ENCODE measurements at places on chromosomes 3 and 15.

DNA sequence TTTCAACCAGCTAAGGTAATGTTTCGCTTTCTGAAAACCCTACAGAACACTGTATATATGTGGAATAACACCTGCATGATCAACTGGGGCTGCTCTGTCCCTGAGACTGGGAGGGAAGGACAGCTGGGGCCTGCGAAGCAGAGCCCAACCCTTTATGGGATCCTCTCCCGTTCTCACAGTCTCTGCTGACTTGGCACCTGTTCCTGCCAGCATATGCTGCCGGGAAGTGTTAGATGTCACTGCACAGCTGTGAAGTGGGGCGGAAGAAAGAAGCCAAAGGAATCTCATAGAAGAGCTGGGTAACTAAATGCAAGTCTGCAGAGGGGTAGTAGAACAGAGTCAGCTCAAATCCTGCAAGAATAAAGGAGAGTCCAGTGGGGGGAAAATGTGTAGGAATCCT is 29.6 kb downstream of the LRRC3B start:
- H3K4me1 ChIP-seq, result peaks cover 37% of the 10 kb centered on the region
- H3K27ac ChIP-seq, result no peak overlapping the region
- ATAC-seq, result peak; percentile 70
- no peaks in the 10 kb centered on the region for H3K36me3 ChIP-seq
- H3K27me3 ChIP-seq, result no peaks in the 10 kb centered on the region

- no peak overlapping the region for H3K27ac ChIP-seq
- H3K4me1 ChIP-seq, result no peaks in the 10 kb centered on the region
- no peaks in the 10 kb centered on the region for H3K36me3 ChIP-seq
- ATAC-seq, result no peak
These were observed 102.7 kb downstream of the CDIN1 start for GRCh38 chr15:36682101-36682500.

- H3K27ac ChIP-seq, result no peak overlapping the region
- H3K27me3 ChIP-seq, result no peaks in the 10 kb centered on the region
- H3K4me3 ChIP-seq, result no peak overlapping the region
- H3K36me3 ChIP-seq, result peaks cover 80% of the 10 kb centered on the region
These were observed 10.4 kb downstream of the WDR82 start for GRCh38 chr3:52268036-52268435.

GRCh38 chr3:61323094-61323493 is 71.8 kb upstream of the FHIT start:
- H3K4me1 ChIP-seq, result no peaks in the 10 kb centered on the region
- no peak overlapping the region for H3K4me3 ChIP-seq
- H3K27me3 ChIP-seq, result no peaks in the 10 kb centered on the region
- no peaks in the 10 kb centered on the region for H3K36me3 ChIP-seq

GRCh38 chr15:64560998-64561397 is 100.6 kb downstream of the ZNF609 start:
- H3K27ac ChIP-seq, result no peak overlapping the region
- no peak overlapping the region for H3K4me3 ChIP-seq
- no peaks in the 10 kb centered on the region for H3K36me3 ChIP-seq

GRCh38 chr15:73564255-73564654 is 68.9 kb downstream of the NPTN start:
- H3K27me3 ChIP-seq, result no peaks in the 10 kb centered on the region
- H3K36me3 ChIP-seq, result peaks cover 5% of the 10 kb centered on the region

- no peaks in the 10 kb centered on the region for H3K27me3 ChIP-seq
- H3K27ac ChIP-seq, result no peak overlapping the region
- H3K4me1 ChIP-seq, result peaks cover 14% of the 10 kb centered on the region
- ATAC-seq, result no peak
These were observed 202.3 kb upstream of the LPP start for GRCh38 chr3:187951452-187952190.

GRCh38 chr15:26620528-26621458 is 152.1 kb downstream of the GABRB3 start:
- no peak overlapping the region for H3K4me3 ChIP-seq
- no peaks in the 10 kb centered on the region for H3K36me3 ChIP-seq
- no peaks in the 10 kb centered on the region for H3K27me3 ChIP-seq
- no peak for ATAC-seq
- H3K4me1 ChIP-seq, result no peaks in the 10 kb centered on the region
- H3K27ac ChIP-seq, result no peak overlapping the region

- H3K27me3 ChIP-seq, result no peaks in the 10 kb centered on the region
- H3K36me3 ChIP-seq, result no peaks in the 10 kb centered on the region
- no peak overlapping the region for H3K4me3 ChIP-seq
- no peak for ATAC-seq
- peaks cover 66% of the 10 kb centered on the region for H3K4me1 ChIP-seq
These were observed 53.0 kb downstream of the RLBP1 start for GRCh38 chr15:89168316-89168833.

DNA sequence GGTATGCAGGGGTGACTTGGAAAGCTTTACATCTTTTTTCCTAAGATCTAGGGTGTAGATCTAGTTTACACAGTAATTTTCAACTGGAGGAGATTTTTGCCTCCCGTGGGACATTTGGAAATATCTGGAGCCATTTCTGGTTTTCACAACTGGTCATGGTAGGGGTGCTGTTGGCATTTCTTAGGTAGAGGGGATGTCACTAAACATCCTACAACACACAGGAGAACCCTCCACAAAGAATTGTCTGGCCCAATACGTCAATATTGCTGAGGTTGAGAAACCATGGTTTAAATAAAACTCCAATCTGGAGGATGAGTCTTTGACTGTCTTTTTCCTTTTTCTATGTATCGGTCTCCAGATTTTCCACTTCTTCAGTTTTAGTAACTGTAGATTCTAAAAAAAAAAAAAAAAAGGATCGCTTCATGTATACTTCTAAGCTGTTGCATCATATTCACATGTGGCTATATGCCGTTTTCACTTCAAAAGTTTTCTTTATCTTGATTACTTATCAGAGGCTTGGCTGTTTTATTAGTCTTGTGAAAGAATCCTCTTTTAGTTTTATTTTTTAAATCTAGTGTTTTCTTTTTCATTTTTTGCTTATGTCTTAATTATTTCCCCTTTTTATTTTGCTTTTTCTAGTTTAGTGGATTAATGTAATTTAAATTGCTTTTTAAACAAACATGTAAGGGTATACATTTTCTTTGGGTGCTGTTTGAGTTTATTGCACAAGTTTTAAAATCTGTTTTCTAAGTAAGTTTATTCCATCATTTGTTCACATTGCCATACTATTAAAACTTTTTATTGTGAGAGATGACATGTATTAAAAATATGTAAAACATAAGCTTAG is 21.2 kb downstream of the UBE2Q2 start:
- H3K4me1 ChIP-seq, result peaks cover 2% of the 10 kb centered on the region
- no peaks in the 10 kb centered on the region for H3K36me3 ChIP-seq
- no peak overlapping the region for H3K27ac ChIP-seq
- no peaks in the 10 kb centered on the region for H3K27me3 ChIP-seq

DNA sequence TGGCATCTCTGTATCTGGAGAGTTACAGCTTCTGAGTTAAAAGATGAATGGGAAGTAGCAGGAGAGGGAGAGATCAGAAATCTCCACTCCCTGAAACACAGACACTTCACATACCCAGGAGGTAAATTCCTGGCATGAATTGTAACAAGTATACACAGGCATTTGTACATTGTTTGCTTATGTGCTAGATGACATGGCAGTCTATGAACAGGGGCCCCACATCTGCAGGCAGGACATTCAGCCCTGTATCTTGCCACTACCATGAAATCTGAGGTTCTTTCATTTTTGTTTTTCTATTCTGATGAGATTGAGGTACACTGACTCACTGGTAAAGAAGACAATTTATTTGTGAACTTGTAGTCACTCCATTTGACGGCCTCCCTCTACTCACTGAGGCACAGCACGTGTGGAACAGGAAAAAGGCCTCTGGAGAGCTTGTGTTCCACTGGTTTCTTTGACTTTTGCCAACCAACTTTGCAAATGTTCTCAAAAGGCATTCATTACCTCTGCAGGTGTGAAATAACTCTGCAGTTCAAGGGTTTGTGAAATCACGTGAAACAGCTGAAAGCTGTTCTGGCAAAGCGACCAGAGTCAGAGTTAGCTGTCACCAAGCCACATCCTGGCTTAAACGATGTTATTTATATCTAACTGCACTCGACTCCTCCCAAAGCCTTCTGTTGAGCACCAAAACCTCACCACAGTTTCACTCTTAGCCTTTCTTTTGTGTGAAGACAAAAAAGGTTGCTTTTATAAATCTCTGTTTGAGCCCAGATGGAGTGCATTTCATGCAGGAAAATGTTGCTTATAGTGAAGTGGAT is 401.3 kb upstream of the CFAP20DC start:
- ATAC-seq, result no peak
- H3K27me3 ChIP-seq, result no peaks in the 10 kb centered on the region
- no peak overlapping the region for H3K4me3 ChIP-seq
- H3K36me3 ChIP-seq, result no peaks in the 10 kb centered on the region
- no peak overlapping the region for H3K27ac ChIP-seq
- no peaks in the 10 kb centered on the region for H3K4me1 ChIP-seq

DNA sequence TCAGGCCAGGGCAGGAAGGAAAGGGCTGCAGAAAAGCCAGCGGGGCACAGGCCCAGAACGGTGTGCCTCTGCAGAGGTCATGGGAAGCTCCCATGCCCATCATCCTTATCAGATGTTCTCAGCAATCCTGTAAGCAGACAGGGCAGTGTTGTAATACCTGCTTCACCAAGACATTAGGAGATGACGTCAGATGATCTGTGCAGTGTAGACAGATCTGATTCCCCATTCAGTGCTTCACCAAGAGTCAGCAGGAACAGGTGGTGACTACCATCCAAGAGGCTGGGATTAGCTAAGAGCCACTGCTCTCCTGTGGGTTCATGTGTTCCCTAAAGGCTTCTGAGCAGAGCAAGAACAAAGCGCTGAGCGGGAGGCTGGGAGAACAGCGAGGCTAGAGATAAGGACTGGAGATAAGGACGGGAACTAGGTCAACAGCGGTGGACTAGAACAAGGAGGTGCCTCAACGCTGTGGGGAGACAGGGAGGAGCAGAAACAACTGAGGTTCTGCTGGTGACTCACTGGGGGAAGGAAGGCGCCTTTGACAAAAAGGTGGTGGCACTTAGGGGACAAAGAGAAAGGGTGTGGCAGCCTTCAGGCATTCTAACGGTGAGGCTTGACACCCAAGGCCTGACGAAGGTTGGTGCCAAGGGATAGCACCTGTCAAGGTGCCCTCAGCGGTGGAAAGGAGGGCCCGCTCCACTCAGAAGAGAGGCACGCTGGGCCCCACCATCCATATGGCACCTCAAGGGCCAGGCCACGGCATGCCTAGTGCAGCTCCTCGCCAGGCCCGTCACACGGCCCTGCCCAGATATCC is 28.4 kb downstream of the CCDC12 start:
- no peaks in the 10 kb centered on the region for H3K27me3 ChIP-seq
- ATAC-seq, result peak; percentile 70
- H3K4me1 ChIP-seq, result peaks cover 9% of the 10 kb centered on the region
- H3K27ac ChIP-seq, result no peak overlapping the region
- no peaks in the 10 kb centered on the region for H3K36me3 ChIP-seq

- no peaks in the 10 kb centered on the region for H3K4me1 ChIP-seq
- H3K27ac ChIP-seq, result no peak overlapping the region
- peaks cover 3% of the 10 kb centered on the region for H3K27me3 ChIP-seq
- H3K4me3 ChIP-seq, result no peak overlapping the region
- H3K36me3 ChIP-seq, result no peaks in the 10 kb centered on the region
These were observed 20.7 kb upstream of the NR2E3 start for GRCh38 chr15:71789616-71790015.

GRCh38 chr15:56523521-56523920 is 58.6 kb upstream of the MNS1 start:
- H3K4me1 ChIP-seq, result no peaks in the 10 kb centered on the region
- H3K27ac ChIP-seq, result no peak overlapping the region
- no peak overlapping the region for H3K4me3 ChIP-seq
- H3K36me3 ChIP-seq, result no peaks in the 10 kb centered on the region

GRCh38 chr15:97968380-97968779 is 7.9 kb downstream of the ARRDC4 start:
- H3K36me3 ChIP-seq, result peaks cover 10% of the 10 kb centered on the region
- no peaks in the 10 kb centered on the region for H3K27me3 ChIP-seq
- peaks cover 15% of the 10 kb centered on the region for H3K4me1 ChIP-seq
- H3K27ac ChIP-seq, result peak overlapping the region; percentile 42
- ATAC-seq, result peak; percentile 67

DNA sequence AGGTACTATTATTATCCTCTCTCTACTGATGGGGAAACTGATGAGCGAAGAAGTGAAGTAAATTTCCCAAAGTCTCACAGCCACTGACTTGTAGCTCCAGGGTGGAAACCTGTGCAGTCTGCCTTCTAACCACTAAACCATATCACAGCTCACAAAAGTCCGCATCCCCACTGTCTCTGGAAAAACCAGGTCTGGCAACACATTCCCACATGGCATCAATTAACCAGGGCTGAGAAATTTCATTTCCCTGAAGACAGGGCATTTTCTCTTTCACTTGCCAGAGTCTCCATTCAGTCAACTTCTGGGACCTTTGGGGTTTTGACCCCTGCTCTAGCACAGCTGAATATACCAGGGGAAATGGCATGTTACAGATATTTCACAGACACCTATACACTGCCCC is 26.5 kb downstream of the FBXO40 start:
- no peaks in the 10 kb centered on the region for H3K36me3 ChIP-seq
- H3K4me1 ChIP-seq, result no peaks in the 10 kb centered on the region
- no peak overlapping the region for H3K27ac ChIP-seq
- H3K4me3 ChIP-seq, result no peak overlapping the region
- no peaks in the 10 kb centered on the region for H3K27me3 ChIP-seq
- no peak for ATAC-seq

GRCh38 chr3:87801409-87801808 is 257.4 kb downstream of the CGGBP1 start:
- H3K27me3 ChIP-seq, result no peaks in the 10 kb centered on the region
- no peak overlapping the region for H3K27ac ChIP-seq
- no peaks in the 10 kb centered on the region for H3K36me3 ChIP-seq

DNA sequence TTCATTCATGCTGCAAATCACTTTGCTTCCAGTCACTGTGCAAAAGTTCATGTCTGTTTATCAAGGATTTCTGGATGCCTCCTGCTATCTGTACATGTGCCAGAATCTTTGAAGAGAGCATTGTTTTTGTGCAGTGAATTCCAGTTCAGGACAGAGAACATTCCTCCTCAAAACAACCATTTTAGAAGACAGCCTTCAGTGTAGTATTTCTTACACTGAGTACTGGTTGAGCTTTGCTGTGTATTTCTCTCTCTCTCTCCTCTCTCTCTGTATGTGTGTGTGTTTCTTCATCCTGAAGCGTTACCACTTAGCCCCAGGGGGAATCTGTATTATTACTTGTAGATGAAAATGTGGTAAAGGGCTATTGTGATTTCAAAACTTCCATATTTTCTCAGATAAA is 123.8 kb upstream of the CHL1 start:
- H3K27ac ChIP-seq, result peak overlapping the region; percentile 61
- ATAC-seq, result peak; percentile 80
- H3K36me3 ChIP-seq, result no peaks in the 10 kb centered on the region

GRCh38 chr3:156291272-156292123 is 171.1 kb downstream of the KCNAB1 start:
- peaks cover 3% of the 10 kb centered on the region for H3K4me1 ChIP-seq
- no peak overlapping the region for H3K27ac ChIP-seq
- peak; percentile 44 for ATAC-seq
- peaks cover 40% of the 10 kb centered on the region for H3K27me3 ChIP-seq
- H3K4me3 ChIP-seq, result peak overlapping the region; percentile 8

DNA sequence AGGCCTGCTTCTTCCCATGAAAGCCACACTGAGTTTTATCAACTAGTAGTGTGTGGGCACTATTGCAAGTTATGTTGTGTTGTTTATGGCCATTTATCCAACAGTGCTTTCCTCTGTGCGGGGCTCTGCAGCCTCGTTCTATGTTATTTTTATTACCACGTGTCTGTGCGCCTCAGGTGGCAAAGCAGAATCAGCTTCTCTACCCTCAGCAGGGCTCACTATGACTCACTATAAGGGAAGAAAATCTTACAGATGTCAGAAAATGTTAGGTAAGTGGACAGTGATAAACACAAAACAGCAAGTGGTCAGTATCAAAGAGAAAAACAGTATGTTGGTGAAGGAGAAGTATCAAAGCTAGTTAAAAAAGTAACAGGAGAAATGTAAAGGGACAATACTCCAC is 61.4 kb downstream of the MOBP start:
- no peak for ATAC-seq
- no peaks in the 10 kb centered on the region for H3K36me3 ChIP-seq
- H3K4me1 ChIP-seq, result no peaks in the 10 kb centered on the region
- H3K27ac ChIP-seq, result no peak overlapping the region
- H3K27me3 ChIP-seq, result no peaks in the 10 kb centered on the region
- no peak overlapping the region for H3K4me3 ChIP-seq

Data from gastroesophageal sphincter (tissue), 4 donors.